ENCODE measurements at places on chromosomes 4 and X. TPM values are rescaled to one million over a fixed set of nuclear protein-coding genes. Genes with fewer than 3 reads are reported as not detected.

Gene RPL34
- 808 TPM for total RNA-seq

Gene KLHL15
- 4.0 TPM for total RNA-seq

Gene CTAG1B
- not detected for total RNA-seq

Gene PF4V1
- not detected for total RNA-seq

Gene MAGEA2B
- total RNA-seq, result not detected

Gene CT45A2
- not detected for total RNA-seq

Gene TEX13C
- not detected for total RNA-seq

Gene MAGEB2
- not detected for total RNA-seq

Gene CAPN6
- not detected for total RNA-seq

Gene SPON2
- 5.4 TPM for total RNA-seq

Gene XKRX
- 1.9 TPM for total RNA-seq

Gene TECRL
- total RNA-seq, result not detected

Gene NAA11
- total RNA-seq, result not detected

Measured in bronchial epithelial cell (primary cell).